ENCODE measurements at places on chromosomes 4 and X.
A peak's percentile ranks its signal among the peaks of the same experiment; 100 is the strongest.

DNA sequence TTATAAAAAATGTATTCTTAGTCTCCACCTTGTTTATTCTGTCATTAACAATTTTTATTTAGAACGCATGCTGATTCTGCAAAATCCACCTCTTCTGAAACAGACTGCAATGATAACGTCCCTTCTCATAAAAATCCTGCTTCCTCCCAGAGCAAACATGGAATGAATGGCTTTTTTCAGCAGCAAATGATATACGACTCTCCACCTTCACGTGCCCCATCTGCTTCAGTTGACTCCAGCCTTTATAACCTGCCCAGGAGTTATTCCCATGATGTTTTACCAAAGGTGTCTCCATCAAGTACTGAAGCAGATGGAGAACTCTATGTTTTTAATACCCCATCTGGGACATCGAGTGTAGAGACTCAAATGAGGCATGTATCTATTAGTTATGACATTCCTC lies 75.6 kb upstream of the SMARCA5 start:
- no peak for DNase-seq

DNA sequence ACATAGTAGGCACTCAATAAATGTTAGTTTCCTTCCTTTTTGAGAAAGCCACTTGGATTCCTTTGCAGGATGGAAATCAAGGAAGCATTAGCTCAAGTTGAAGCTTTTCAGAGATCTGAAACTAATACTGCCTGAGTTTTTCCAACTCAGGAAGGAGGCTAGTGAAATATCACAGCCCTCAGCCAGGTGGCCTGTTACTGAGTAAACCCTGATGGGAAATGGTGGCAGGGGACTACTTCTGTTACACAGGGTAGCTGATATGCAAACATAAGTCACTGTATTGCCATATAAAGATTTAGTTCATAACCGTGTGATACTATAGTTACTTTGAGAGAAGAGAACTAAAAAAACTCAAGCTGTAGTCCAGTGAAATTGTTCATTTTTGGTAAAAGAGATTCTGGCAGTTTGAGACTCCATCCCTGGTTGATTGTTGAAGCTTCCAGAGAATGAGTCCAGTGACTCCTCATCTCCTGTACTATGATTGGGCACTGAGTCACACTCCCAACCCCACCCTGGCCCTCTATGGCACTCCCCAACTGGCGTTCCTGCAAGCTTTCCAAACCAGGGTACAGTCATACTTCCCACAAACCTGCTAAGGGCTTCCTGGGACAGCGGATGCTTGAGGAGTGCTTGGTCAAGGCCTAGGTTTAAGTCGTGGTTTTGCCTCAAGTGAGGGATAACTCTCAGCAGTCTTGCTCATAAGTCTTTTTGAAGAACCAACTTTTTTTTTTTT lies 81.8 kb downstream of the MID1IP1 start:
- peak; percentile 76 for DNase-seq

DNA sequence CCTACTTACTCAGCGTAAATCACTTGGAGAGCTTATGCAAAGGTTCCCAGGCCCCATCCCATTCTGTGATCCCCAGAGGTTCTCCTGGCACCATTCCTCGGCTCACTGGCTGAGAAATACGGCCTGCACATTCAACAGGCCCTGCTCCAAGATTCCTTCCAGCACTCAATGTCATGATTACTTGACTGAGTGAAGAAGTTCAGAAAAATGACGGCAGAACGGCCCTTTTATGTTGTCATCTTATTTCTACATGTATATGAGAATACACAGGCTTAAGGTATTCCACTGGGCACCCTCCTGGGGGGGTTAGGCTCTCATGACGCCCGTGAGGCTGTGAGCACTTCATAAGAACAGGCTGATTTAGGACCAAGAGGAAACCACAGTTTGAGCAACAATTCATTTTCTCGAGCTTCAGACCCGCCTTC lies 190.6 kb downstream of the NSUN7 start:
- no peak for DNase-seq

DNA sequence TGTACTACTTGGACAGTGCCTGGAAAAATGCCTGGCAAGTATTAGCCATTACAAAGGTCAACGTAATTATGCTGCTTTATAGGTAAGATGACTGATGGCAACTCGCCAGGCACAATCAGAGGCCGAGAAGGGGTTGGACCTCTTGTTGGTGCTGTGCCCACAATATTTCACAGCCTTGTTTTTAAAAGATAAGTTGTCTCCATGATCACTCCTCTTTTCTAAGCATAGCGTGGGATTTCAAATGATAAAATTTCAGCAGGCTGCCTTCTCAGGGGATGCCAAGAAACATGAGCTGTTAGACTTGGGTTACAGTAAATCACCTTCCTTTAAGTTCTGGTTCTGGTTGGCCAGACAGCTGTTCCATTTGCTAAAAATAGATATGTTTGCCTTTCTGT lies 26.9 kb downstream of the HOPX start:
- DNase-seq, result no peak

GRCh38 chr4:106868381-106869035 lies 167.6 kb downstream of the DKK2 start:
- DNase-seq, result no peak

GRCh38 chr4:87839592-87839946 lies 6.8 kb downstream of the MEPE start:
- no peak for DNase-seq

DNA sequence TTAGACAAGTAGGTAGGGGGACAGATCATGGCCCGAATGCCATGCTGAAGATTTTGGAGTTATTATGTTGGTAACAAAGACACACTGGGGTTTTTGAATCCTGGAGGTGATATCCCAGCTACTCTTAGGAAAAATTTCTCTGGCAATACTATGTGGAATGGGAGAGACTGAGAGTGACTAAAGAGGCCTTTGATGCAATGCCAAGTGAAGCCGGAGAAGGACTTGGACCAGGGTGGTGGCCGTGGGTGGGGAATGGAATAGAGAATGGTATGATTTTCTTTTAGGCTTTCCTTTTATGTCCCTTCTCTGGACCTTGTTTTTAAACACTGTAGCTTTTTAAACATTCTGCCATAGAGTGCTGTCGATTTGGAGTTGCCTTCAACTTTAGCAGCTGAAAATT lies 141.6 kb downstream of the DCLK2 start:
- DNase-seq, result no peak

GRCh38 chrX:19332983-19333382 lies 10.7 kb upstream of the PDHA1 start:
- DNase-seq, result no peak

- no peak for DNase-seq
These were observed 125.9 kb upstream of the PPARGC1A start for GRCh38 chr4:24015782-24016181.

GRCh38 chr4:2186133-2186864 lies 55.6 kb downstream of the HAUS3 start:
- no peak for DNase-seq

DNA sequence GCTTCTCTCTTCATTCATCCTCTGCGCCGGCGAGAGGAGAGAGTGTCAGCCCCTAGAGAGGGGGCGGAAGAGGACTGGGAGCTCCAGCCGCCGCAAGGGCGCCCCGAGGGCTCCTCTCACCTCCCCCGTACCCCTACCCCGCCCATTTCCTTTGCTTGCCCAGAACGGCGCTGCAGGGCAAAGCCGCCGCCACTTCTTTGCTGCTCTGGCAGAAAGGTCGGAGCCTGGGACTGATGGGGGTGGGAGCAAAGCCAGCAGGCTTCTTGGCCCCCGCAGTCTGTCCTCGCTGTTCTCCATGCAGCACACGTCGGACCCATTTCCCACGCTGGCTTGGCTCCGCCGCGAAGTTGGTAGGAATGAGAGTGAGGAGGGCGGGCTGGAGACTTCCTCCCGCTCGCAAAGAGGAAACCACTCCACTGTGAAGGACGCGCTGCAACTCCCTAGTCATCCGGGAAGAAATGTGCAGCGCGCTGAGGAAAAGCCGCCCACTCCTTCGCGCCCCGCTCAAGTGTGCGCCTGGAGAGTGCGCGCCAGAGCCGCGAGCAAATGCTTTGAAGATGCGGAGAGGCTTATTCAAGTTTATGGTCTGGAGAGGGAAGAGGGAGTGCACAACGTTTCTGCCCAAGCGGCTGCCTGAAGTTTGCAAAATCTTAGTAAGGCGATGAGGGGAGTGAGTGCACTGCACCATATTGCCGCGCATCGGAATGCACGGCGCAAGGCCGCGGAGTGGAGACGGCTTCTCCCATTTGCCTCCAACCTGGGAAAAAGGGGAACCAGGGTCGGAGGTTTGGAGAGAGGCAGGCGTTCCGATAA lies 2.8 kb upstream of the PCDH7 start:
- DNase-seq, result peak; percentile 72

DNA sequence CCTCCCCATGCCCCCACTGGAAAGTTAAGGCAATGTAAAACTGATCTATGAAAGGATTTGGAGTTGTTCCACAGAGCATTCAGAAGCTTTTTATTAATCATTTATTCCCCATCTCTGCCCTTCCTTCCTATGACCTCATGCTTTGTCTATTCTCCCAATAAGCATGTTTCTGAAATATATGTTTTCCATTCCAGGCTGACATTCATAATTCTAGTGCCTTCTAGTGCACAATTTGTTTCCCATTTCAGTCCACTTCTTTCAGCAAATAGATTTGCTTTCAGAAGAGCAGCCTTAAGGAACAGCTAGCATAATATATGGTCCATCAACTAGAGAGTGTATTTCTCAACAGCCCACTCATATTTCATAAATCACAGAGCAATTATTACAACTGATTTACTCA lies 77.1 kb upstream of the ATXN3L start:
- no peak for DNase-seq

GRCh38 chr4:181770971-181771370 lies 472.2 kb upstream of the TENM3 start:
- no peak for DNase-seq

GRCh38 chr4:7384929-7385890 lies 49.5 kb downstream of the PSAPL1 start:
- DNase-seq, result peak; percentile 26

- no peak for DNase-seq
These were observed 15.7 kb upstream of the WDR19 start for GRCh38 chr4:39166669-39167068.

GRCh38 chrX:23773601-23774175 lies 9.3 kb upstream of the SAT1 start:
- DNase-seq, result no peak

DNA sequence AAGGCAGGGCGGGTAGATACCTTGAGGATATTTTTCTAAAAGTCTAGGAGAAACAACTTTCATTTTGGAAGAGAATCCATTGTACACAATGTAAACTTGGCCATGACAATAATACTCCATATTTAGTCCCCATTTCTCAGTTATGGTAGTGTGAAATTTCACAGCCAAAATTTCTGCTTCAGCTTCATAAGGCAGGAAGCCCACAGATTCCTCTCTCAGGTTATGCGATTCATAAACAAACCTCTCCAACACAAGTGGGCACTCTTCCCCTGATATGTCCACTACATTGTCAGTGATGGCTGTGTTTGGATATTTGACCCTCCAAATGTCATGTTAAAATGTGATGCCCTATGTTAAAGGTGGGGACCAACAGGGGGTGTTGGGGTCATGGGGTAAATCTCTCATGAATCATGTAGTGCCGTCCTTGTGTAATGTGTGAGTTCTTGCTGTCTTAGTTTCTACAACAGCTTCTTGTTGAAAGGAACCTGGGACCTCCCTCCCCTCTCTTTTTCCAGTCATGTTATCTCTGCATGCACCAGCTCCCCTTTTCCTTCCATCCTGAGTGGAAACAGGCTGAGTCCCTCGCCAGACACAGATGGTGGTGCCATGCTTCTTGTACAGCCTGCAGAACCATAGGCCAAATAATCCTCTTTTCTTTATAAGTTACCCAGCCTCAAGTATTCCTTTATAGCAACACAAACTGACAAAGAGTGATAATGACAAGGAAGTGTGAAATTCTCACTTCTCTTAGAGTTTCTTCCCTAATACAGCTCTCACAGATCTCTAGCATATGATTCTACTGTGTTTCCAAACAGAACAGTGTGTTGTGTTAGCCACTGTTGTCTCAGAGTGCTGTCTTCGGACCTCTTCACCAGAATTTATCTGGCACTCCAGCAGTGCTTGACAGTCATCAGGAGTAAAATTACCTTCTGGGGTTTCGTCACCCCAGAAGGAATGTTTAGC lies 598.4 kb upstream of the GNPDA2 start:
- DNase-seq, result no peak

- no peak for DNase-seq
These were observed 81.2 kb downstream of the ADAM29 start for GRCh38 chr4:174999407-174999806.

DNA sequence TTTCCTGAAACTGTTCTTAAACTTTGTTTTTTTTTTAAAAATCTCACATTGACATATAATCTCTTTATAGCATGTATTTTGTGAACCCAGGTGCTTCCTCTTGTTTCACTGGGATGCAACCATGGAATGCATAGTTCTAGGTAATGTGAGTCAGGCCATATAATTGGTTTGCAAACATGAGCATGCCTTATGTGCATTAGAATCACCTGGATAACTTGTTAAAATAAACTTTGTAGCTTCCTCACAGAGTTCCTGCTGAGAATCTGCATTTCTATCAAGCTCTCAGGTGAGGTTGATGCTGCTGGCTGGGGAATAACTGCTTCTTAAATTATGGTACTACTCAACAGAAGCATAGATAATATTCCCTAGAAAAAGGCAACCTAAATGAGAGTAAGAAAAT lies 940.3 kb upstream of the LCORL start:
- no peak for DNase-seq

GRCh38 chrX:120604361-120604782 lies 471 bp downstream of the MCTS1 start:
- no peak for DNase-seq

GRCh38 chr4:81427344-81427821 lies 44.3 kb downstream of the RASGEF1B start:
- no peak for DNase-seq

- peak; percentile 78 for DNase-seq
These were observed at the start of gene TMSB4X for GRCh38 chrX:12974796-12975669. Gene TMSB4X, plus strand, starts transcription at chrX:12975110.

- DNase-seq, result no peak
These were observed 15.9 kb upstream of the PIM2 start for GRCh38 chrX:48934581-48935300.

GRCh38 chr4:151690164-151690870 lies 70.5 kb downstream of the GATB start:
- DNase-seq, result no peak

DNA sequence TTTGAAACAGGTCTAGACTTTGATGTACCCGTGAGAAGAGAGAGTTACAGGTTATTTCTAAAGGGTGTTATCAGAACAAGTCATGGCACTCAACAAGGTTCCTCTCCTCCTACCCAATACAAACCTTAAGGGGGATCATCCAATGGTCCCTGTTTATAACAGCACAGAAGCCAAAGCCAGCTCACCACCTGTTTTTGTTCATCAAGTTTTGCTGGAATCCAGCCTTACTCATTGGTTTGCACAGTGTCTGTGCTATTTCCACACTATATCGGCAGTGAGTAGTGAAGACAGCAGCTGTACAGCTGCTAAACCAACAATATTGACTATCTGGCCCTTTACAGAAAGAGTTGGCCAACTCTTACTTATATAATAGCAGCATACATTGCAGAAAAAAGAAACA lies 262.1 kb upstream of the STS start:
- no peak for DNase-seq

GRCh38 chrX:133859860-133860259 lies 125.5 kb downstream of the GPC3 start:
- DNase-seq, result no peak

GRCh38 chr4:41388080-41388479 lies 131.4 kb downstream of the UCHL1 start:
- DNase-seq, result no peak

Data from RWPE2 (cell line).